ENCODE measurements at places on chromosomes 11 and 22.

GRCh38 chr11:4865855-4866254 is 15.8 kb upstream of the OR51T1 start:
- no peak for DNase-seq

GRCh38 chr22:50056214-50056972 is 1.7 kb downstream of the TTLL8 start:
- no peak for DNase-seq

- DNase-seq, result peak; percentile 38
Measured at GRCh38 chr22:38504731-38505540, 1.2 kb downstream of the DDX17 start.

DNA sequence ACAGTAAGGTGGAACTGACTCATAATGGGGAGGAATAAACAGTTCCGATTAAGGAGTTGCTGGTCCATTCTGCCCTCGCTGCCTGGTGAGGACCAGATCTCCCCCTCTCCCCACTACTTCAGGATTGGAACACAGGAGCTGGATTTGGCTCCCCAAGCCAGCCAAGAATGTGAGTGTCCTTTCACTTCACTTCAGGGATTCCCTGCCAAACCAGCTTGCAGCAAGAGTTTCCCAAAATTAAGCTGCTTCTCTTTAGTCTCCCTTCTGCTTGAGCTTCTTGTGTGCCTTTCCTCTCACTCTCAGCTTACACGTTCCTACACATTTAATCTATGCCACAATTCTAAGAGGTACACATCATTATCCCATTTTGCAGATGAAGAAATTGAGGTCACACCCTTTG is 234.1 kb downstream of the BUD13 start:
- no peak for DNase-seq

DNA sequence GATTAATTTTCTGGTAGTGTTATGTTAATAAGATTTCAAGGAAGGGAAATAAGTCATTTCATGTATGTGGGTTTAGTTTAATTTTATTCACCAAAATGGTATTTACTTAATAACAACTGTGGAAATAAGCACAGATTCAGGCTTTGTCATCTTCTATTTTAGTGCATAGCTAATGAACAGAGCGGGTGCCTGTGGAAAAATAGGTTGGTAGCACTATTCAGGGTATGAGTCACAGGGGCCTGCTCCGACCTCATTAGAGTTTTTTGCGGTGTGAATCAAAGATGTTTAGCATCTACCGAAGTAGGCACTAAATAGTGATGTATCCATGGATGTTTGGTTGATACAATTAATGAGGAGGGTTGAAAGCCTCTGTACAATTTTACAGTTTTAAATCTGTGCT is 78.2 kb downstream of the FAT3 start:
- DNase-seq, result no peak

- no peak for DNase-seq
Measured at GRCh38 chr22:24112188-24112587, 69.1 kb upstream of the SUSD2 start.

DNA sequence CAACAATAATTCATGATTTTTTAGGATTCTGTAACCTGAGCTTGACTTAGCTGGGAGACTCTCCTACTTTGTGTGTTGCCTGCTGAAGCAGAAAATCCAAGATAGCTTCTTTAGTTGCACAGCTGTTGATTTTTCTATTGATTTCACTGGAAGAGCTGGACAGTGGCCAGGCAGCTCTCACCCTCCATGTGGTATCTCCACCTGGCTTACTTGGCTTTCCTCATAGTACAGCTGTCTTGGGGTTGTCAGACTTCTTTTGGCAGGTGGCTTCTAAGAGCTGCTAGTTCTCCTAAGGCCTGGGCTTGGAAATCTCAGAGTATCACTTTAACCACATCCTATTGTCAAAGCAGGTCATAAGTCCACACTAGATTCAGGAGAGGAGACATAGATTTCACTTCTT is 130.8 kb upstream of the SPON1 start:
- DNase-seq, result no peak
